ENCODE measurements at places on chromosomes 6 and 20.

DNA sequence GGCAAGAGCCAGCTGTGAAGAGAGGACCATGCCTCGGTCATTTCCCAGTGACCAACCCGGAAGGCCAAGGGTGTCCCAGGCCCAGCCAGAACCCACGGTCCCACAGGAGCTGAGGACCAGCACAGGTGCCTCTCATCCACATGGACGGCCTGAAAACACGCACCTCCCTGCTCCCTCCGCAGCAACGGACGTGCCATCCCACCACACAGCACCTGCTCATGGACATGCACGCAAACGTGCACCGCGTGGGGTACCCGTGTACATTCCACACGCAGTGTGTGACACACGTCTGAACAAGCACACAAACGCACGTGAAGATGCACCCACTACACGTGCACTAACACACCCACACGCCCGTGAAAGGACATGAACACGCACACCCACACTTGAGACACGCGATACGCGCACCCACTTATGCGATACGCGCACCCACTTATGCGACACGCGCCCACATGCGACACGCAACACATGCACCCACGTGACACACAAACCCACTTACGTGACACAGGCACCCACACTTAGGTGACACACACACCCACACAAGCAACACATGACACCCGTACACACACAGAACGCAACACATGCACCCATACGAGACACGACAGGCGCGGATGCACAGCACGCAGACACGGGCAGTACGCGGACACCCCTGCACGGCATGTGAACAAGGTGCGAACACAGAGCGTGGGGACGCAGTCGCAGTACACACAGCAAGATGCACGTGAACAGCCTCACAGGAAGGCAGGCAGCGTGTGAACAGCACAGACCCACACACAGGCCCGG lies 30.1 kb downstream of the LAMA5 start:
- DNase-seq = no peak

- peak; percentile 82 for DNase-seq
Observed at GRCh38 chr6:3231247-3232016, 4.0 kb upstream of the TUBB2B start.

DNA sequence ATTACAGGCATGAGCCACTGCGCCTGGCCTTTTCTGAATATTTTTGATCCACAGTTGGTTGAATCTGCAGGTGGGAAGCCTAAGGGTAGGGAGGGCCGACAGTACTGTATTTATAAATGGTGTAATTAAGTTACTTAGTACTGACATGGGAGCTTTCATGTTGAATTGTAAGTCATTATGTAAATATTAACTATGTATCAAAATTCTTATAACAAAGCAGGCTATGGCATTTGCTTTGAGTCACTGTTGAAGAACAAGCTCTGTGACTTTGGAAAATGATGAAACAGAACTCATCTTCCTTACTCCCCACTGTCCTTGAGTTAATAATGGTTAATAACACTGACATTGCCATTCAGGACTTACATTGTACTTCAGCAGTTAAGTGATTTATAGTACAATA lies 63.0 kb upstream of the TXNDC5 start:
- DNase-seq = no peak

GRCh38 chr20:19073584-19074218 lies 138.7 kb upstream of the SLC24A3 start:
- DNase-seq = no peak

DNA sequence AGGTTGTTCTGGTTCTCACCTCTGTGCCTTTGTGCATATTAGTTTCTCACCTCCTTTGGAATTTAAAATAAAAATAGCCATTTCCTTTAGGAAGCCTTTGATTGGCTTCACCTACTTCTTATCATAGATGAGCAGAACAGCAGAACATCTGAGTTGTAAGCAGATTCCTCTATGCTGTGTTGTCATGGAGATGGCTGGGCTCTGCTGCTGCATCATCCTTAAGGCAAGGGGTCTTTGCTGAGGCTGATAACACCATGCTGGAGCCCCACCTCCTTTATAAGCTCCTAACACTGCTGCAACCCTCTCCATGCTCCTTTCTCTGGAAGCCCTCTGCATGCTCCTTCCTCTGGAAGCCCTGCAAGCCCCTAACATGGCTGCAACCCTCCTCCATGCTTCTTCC lies 276.5 kb upstream of the TCF21 start:
- DNase-seq = no peak

DNA sequence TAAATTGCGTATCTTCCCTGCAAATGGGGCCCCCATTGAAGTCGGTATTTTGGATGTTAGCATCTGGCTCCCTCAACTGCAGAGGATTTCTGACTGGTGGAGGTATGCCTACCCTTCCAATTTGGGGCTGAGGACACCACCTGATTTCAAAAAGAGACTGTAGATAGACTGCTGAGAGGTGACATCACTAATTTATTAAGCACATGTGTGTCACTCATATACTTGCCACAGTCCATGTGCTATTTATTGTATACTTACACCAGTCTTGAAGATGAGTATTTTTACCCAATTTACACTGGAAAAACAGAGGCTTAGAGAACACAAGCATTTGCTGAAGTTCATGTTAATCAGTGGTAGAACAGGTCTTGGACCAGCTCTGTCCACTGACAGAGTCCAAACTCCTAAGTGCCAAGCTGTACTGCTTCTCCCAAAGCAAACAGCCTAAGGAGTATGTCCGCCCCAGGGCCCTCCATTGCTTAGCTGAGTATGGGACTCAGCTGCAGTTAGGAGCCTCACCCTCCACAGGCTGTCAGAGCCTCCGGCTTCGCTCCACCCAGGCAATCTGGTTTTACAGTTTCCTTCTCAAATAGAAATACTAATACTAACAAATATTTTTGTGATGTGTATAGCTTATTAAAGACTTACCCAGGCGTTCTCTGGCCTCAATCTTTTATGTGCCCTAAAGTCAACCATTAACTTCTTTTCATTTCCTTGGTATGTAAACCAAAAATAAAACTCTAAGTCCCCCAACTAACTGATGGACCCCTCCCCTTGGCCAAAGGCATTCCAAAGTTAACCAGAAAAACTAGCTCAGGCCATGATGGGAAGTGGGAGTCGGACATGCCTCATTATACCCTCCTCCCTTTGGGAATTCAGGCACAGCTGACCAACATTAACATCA lies 17.5 kb downstream of the RIN2 start:
- no peak for DNase-seq

DNA sequence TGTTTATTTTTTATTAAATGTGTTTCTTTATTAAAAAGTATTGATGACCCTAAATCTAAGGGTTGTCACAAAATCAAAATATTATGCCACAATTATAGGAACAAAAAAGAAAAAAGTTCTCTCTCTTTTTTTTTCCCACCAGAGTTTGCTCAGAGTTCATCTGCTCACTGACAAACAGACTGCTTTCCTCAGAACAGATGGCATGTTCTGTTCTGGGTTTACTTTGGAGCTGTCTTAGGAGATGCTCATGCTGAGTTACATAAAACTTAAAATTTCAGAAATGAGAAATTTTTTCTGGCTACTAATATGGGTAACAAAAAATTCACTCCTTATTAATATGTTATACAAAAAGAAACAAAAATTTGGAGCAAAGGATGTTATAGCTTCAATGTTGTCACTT lies 30.3 kb downstream of the STK38 start:
- no peak for DNase-seq

- DNase-seq = no peak
Observed at GRCh38 chr6:40540790-40541189, 46.4 kb downstream of the LRFN2 start.

- no peak for DNase-seq
Observed at GRCh38 chr6:94570581-94570980, 1006.8 kb upstream of the MANEA start.

GRCh38 chr6:105453968-105454367 lies 51.1 kb upstream of the PREP start:
- no peak for DNase-seq

- DNase-seq = peak; percentile 14
Observed at GRCh38 chr6:141925001-141925400, 207.7 kb upstream of the GJE1 start.

DNA sequence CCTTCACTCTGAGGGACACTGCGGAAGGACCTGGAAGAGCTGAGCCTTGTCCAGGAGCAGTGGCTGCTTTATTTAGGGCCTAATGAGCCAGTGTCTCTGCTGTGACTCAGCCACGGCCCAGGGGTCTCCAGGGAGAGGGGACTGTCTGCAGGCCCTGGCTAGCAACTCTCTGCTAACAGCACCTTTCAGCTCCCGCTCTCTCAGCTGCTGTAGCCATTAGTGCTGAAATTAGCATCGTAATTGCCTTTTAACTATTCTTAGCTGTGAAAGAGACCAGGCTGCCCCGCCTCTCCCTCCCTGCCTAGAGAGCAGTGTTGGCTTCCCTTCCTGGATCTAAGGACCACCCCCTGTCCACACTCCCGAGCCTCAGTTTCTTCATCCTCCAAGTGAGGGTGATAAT lies 53.1 kb upstream of the SLC32A1 start:
- DNase-seq = no peak

- no peak for DNase-seq
Observed at GRCh38 chr6:43831191-43831590, 61.2 kb downstream of the VEGFA start.

DNA sequence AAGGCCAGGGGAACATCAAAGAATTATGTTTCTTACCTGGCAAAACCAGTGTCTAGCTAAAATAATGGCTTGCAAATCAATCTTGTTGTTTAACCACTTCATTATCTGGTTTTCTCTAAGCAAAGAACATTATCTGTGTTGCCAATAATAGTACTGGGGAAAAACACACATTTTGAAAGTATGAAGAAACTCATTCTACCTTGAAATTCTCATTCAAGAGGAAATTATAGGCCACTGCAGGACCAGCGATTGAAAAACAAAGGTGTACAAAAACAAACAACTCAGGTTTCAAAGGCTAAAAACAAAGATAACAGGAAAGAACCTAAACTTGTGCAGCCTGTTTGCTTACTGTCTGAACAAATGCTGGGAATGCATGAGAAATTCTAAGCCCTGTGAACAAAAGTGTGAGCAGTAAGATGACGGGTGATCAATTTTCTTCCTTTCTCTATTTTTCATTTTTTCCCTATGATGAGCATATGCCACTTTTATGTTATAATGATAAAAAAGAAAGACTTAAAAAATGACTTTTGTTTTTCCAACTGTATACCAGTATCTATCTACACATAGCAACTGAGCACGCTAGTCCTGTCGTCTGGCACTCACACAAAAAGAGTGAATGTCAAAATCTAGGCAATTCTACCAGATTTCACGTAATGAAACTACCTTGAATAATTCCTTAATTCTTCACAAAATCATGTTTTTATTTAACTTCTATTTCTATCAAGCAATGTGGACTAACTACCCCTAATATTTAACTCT lies 117.9 kb downstream of the SGK1 start:
- DNase-seq = no peak

- peak; percentile 87 for DNase-seq
Observed at GRCh38 chr6:5112066-5112799, 27.1 kb downstream of the PPP1R3G start.

DNA sequence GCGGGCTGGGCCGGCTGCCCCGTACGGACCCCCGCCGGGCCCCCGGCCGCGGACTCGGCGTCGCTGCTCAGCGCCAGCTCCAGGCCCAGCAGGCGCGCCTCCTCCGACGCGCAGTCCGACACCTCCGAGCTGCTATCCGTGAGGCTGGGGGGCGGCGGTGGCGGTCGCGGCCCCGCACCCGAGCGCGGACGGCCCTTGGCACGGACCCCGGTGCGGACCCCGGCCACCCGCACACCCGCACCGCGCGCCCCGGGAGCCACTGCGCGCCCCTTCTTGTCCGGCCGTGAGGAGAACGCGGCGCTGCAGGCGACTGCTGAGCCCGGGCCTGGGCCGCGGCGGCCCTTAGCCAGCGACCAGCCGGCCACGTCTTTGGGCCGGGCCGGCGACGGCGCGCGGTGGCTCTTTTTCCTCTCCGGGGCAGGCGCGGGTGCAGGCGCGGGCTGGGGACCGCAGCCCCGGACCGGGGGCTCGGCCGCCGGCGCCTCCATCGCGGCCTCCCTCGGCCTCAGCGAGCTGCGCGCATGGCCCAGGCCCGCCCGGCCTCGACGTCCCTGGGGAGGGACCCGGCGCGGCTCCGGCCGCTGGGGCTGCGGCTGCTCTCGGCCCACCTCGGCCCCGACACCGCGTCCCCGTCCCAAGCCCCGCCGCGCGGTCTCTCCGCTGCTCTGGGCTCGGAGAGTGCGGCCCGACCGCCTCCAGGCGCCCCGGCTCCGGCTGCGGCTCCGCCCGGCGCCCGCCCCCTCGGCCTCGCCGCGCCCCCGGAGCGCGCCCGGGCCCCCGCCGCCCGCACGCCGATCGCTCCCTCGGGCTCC lies 12.9 kb upstream of the TLDC2 start:
- DNase-seq = no peak

GRCh38 chr20:21583486-21584168 lies 69.8 kb upstream of the NKX2-2 start:
- no peak for DNase-seq

DNA sequence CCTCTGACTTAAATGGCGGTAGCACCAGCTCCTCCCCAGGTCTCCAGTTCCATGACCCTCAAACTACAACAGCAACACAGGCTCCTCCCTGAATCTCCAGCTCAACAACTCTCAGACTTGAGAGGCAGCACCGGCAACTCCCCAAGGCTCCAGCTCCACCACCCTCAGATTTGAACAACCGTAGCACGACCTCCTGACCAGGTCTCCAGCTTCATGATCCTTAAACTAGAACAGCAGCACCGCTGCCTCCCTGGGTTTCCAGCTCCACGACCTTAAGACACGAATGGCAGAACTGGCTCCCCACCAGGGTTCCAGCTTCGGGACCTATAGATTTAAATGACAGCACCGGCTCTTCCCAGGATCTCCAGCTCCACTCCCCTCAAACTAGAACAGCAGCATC lies 325.8 kb downstream of the PREX1 start:
- no peak for DNase-seq

DNA sequence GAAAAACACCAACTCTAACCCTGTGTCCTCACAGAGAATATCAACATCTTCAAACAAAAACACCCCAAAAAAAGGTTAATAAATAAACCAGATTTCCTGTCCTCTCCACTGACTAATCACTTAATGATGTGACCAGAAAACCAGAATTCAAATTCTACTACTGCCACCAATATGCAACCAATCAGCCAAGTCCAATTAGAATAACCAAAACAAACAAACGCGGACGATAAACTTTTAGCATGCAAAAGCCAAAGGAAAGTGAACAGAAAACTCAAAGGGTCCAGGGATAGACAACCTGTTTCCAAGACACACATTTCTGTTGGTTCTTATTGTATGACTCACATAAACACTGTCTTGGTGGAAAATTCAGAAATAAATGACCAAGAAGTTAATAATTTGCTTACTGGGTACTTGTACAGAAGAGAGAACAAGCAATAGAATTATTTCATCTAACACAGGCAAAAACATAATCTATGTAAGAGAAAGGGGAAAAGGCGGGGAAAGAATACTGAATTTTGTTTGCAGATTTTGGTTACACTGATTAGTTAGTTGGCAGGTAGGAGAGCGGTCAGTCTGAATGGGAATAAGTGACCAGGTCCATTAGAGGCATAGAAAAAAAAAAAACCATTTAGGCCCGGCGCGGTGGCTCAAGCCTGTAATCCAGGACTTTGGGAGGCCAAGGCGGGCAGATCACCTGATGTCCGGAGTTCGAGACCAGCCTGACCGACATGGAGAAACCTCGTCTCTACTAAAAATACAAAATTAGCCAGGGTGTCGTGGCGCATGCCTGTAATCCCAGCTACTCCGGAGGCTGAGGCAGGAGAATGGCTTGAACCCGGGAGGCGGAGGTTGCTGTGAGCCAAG lies 34.1 kb downstream of the HFE start:
- DNase-seq = peak; percentile 21

Data from fibroblast of skin of right biceps (primary cell).